ENCODE measurements at places on chromosomes 16 and 17.

- DNase-seq, result no peak
Observed at GRCh38 chr17:18144855-18145254, 36.3 kb downstream of the MYO15A start.

GRCh38 chr17:17569691-17570090 is 21.8 kb downstream of the PEMT start:
- no peak for DNase-seq

- no peak for DNase-seq
Observed at GRCh38 chr17:81955756-81956544, 5.0 kb downstream of the NOTUM start.

- DNase-seq, result no peak
Observed at GRCh38 chr16:69906838-69907401, 44.2 kb upstream of the CLEC18A start.

- DNase-seq, result peak; percentile 14
Observed at GRCh38 chr16:68264128-68265077, at the start of gene SLC7A6. Gene SLC7A6 (plus strand): TSS chr16:68264526. CDS start chr16:68274727, 10,201 bp downstream.

DNA sequence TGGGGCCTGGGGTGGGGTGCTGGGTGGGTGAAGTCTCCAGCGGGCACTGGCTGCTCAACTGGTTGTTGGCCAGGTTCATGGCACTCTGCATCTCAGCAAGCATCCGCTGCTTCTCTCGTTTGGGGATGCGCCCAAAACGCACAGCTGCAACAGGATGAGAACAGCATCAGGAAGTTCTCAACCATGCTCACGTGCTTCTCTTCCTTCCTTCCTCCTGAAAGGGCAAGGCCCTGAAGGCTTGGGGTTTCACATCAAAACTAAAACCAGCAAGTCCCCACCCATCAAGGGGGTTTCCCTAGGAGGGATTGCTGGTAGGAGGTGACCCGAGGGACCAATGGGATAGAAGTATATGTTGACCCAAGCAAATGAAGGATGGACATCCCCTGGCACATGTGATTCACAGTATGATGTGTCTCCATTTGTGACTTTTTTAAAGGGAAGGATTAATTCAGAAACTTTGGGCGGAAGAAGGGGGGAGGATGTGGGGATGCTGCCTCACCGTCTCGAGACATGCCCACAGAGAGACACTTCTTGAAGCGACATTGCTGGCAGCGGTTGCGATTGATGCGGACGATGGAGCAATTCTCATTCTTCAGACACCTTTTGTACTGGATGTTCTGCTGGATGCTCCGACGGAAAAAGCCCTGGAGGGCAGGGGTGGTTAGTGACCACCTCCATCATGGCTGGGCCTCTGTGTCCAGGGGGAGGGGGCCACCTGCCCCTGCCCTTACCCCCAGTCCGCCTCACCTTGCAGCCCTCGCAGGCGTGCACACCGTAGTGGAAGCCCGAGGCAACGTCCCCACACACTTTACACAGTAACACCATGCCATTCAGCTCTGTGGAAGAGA is 4.2 kb downstream of the NR1D1 start:
- DNase-seq, result no peak
